HFFc6 (cell line): ENCODE measurements at places on chromosomes 16 and 17. TPM values are rescaled to one million over a fixed set of nuclear protein-coding genes. Genes with fewer than 3 reads are reported as not detected.

Gene CACNA1G
- total RNA-seq: 0.05 to 0.15 TPM (median 0.10 TPM) in 3 replicates

Gene TPSD1
- total RNA-seq: not detected in 3 replicates

Gene ARHGAP44
- total RNA-seq: 0.79 to 1.3 TPM (median 0.90 TPM) in 3 replicates

Gene NPIPB6
- total RNA-seq: 0.52 to 0.75 TPM (median 0.62 TPM) in 3 replicates

Gene HOXB2
- total RNA-seq: not detected in 3 replicates

Gene ZP2
- total RNA-seq: not detected in 3 replicates

Gene CLDN9
- 0.11 TPM in 1 of 3 replicates, not detected in the others for total RNA-seq

DNA sequence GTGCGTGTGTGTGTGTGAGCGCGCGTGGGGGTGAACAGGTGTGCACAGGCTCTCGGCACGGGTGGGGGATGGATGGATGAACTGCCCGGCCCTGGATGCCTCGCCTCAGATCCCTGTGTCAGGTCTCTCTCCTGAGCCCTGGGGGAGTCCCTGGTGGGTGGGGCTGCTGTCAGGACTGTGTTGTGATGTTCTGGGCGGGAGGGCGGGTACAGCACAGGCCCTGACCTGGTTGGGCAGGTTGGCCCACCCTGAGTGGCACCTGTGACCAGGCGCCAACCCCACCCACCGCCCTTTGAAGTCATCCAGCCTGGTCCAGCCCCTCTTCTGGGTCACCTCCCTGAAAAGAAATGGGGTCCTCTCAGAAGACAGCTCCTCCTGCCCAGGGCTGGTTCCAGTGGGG, 41.6 kb upstream of the TAC4 start:
- no peaks in the 10 kb centered on the region for H3K4me1 ChIP-seq
- H3K4me3 ChIP-seq: no peak overlapping the region
- no peak for DNase-seq

GRCh38 chr17:60695960-60696359, 18.3 kb downstream of the BCAS3 start:
- peaks cover 10% of the 10 kb centered on the region; the same call in 1 of the 2 replicates for H3K36me3 ChIP-seq
- H3K27ac ChIP-seq: peak overlapping the region; percentile 55
- no peak overlapping the region for H3K4me3 ChIP-seq
- peaks cover 18% of the 10 kb centered on the region for H3K4me1 ChIP-seq
- peak; percentile 37 for DNase-seq

DNA sequence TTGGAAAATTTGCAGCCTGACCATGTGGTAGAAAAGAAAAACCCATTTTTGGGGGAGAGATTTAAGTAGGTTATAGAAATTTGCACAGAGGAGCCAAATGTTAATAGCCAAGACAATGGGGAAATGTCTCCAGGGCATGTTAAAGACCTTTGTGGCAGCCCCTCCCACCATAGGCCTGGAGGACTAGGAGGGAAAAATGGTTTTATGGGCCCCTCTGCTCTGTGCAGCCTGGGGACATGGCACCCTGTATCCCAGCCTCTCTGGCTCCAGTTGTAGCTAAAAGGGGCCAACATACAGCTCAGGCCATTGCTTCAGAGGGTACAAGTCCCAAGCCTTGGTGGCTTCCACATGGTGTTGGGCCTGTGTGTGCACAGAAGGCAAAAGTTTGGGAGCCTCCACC, 245.9 kb upstream of the AXIN2 start:
- no peak overlapping the region for H3K4me3 ChIP-seq
- DNase-seq: no peak
- peaks cover 26% of the 10 kb centered on the region for H3K36me3 ChIP-seq
- no peak overlapping the region for H3K27ac ChIP-seq

GRCh38 chr16:68599586-68599985, 45.5 kb upstream of the CDH3 start:
- peaks cover 15% of the 10 kb centered on the region; the same call in 1 of the 2 replicates for H3K27me3 ChIP-seq
- no peak overlapping the region for H3K4me3 ChIP-seq
- DNase-seq: no peak
- H3K4me1 ChIP-seq: no peaks in the 10 kb centered on the region
- H3K36me3 ChIP-seq: no peaks in the 10 kb centered on the region

GRCh38 chr17:79832218-79833109, 6.8 kb downstream of the CBX4 start:
- H3K36me3 ChIP-seq: peaks cover 5% of the 10 kb centered on the region
- DNase-seq: no peak
- H3K27ac ChIP-seq: no peak overlapping the region
- H3K27me3 ChIP-seq: peaks cover 4% of the 10 kb centered on the region
- peaks cover 6% of the 10 kb centered on the region; the same call in 1 of the 2 replicates for H3K4me1 ChIP-seq
- no peak overlapping the region for H3K4me3 ChIP-seq

DNA sequence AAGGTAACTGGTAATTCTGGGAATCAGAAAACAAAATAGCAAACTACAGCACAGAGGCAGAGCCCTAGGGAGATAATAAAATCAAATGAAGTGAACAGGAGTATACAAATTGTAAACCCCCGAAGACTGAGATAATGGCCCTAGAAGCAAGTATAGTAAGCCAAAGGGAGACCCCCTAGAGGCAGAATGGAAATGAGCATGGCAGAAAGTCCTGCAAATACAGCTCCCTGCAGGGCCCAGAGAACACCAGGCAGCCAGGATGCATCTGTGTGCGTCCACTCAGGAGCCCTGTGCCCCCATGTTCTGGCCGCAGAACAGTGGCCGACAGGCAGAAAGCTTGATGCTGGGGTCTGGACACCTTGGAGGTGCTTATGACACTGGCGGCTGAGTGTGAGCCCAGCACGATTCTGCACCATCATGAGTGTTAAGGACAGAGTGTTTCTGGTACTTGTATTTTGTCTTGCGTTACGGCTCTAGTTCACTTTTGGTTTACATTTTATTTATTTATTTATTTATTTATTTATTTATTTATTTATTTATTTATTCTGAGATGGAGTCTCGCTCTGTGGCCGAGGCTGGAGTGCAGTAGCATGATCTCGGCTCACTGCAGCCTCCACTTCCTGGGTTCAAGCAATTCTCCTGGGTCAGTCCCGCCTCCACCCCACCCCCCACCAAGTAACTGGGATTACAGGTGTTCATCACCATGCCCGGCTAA, 48.7 kb downstream of the RGS9 start:
- H3K27ac ChIP-seq: no peak overlapping the region
- H3K27me3 ChIP-seq: peaks cover 4% of the 10 kb centered on the region; the same call in 1 of the 2 replicates
- no peaks in the 10 kb centered on the region for H3K36me3 ChIP-seq
- H3K4me3 ChIP-seq: no peak overlapping the region
- H3K4me1 ChIP-seq: peaks cover 51% of the 10 kb centered on the region

- no peak for DNase-seq
- no peak overlapping the region for H3K4me3 ChIP-seq
- peaks cover 24% of the 10 kb centered on the region for H3K4me1 ChIP-seq
- H3K27me3 ChIP-seq: peaks cover 17% of the 10 kb centered on the region
- H3K27ac ChIP-seq: no peak overlapping the region
- H3K36me3 ChIP-seq: no peaks in the 10 kb centered on the region
Observed at GRCh38 chr16:58026139-58026704, 668 bp downstream of the MMP15 start.

DNA sequence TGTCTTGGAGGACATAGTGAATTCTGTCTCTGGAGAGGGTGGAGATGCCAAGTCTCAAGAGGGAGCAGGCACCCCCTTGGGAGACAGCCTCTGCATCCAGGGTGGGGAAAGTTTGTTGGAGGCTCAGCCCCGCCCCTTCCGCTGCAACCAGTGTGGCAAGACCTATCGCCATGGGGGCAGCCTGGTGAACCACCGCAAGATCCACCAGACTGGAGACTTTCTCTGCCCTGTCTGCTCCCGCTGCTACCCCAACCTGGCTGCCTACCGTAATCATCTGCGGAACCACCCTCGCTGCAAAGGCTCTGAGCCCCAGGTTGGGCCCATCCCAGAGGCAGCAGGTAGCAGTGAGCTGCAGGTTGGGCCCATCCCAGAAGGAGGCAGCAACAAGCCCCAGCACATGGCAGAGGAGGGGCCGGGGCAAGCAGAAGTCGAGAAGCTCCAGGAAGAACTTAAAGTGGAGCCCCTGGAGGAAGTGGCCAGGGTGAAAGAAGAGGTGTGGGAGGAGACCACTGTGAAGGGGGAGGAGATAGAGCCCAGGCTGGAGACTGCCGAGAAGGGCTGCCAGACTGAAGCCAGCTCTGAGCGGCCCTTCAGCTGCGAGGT, 5.2 kb downstream of the ZNF646 start:
- no peaks in the 10 kb centered on the region for H3K27me3 ChIP-seq
- H3K4me1 ChIP-seq: peaks cover 14% of the 10 kb centered on the region
- H3K27ac ChIP-seq: no peak overlapping the region
- peaks cover 17% of the 10 kb centered on the region for H3K36me3 ChIP-seq

- no peak overlapping the region; the same call in 1 of the 2 replicates for H3K27ac ChIP-seq
- no peaks in the 10 kb centered on the region for H3K27me3 ChIP-seq
- H3K36me3 ChIP-seq: no peaks in the 10 kb centered on the region
- DNase-seq: no peak
- no peak overlapping the region for H3K4me3 ChIP-seq
- peaks cover 42% of the 10 kb centered on the region for H3K4me1 ChIP-seq
Observed at GRCh38 chr17:68710976-68711375, 109.8 kb upstream of the FAM20A start.

DNA sequence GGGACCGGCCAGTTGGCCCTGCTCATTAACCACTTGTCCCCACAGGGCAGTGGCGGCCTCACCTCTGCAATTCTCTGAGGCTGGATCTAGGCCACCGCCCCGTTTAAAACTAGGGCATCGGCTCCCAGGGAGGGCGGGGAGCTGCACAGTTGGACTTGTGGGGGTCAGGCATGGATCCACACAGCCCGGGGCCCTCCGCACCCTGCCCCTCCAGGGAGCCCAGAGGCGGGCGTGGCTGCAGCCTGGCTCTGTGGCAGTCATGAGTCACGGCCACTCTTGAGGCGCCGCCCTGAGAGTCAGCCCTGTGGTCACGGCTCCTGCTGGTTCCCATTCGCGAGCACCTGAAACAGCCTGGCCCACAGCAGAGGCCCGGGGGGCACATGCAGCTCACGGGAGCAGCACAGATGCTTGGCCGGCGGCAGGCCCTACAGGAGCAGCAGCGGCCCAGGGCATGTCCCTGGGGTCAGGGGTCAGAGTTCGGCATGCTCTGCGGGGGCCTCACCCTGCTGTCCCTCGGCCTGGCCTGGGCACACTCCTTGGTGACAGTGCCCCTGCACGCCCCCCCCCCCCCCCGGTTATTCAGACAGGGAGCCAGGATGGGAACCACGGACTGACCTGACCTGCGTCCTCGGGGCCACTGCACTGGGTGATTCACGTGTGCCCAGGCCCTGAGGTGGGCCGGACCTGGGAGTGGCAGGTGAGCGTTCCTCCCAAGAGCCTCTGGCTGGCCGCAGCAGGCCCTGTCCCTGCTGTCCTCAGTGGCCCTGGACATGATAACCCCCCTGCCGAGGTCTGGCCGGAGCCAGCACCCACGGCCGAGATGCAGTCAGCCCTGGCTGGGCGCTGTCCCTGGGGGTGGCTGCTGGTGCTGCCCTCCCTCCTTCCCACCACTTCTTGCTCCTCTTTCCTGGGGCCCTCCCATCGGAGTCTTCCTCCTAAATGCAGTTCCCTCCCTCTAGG, 8.2 kb downstream of the CAPN15 start:
- no peaks in the 10 kb centered on the region for H3K36me3 ChIP-seq
- DNase-seq: peak; percentile 57
- peak overlapping the region; percentile 72; the same call in 1 of the 2 replicates for H3K27ac ChIP-seq

DNA sequence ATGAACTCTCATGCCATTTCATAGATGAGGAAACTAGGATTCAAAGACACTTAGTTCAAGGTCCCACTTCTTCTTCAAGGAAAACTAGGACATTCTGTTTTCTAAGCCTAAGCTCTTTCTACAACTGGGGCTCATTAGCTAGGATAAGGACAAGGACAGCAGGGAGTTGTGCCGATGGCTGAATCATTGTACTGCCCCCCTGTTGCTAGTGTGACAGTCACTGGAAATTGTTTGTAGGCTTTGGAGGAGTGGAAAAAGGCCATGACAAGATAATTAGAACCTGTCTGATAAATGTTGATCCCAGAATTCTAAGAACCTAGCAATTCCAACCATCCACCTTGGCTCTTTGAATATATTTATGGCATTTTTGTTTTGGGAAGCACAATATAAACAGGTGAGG, 445.7 kb downstream of the CDH8 start:
- no peak for DNase-seq
- H3K27me3 ChIP-seq: 0 out of 2 replicates have a peak, but pooled peaks cover 2% of the 10 kb centered on the region
- H3K4me1 ChIP-seq: no peaks in the 10 kb centered on the region
- no peaks in the 10 kb centered on the region for H3K36me3 ChIP-seq

DNA sequence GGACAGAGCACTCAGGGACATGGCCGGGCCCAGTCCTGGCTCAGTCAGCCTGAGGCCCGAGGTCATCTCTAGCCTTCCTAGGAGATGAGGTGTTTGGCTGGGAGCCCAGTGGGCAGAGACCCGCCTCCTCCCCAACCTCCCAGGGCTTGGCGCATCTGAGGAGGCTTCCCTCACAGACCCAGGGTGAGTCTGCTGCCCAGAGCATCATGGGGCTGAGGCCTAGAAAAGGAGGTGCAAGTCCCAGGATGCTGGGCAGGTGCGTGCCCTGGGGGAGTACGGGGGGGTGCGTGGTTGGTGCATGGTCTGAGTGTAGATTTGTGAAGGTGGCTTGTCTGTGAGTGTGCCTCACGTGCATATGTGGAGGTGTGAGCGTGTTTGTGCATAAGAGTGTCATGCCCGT, 4.7 kb downstream of the PDE6G start:
- DNase-seq: peak; percentile 84
- peaks cover 19% of the 10 kb centered on the region for H3K27me3 ChIP-seq
- peaks cover 9% of the 10 kb centered on the region for H3K4me1 ChIP-seq
- peak overlapping the region; percentile 18 for H3K27ac ChIP-seq
- peak overlapping the region; percentile 5; the same call in 1 of the 2 replicates for H3K4me3 ChIP-seq
- peaks cover 4% of the 10 kb centered on the region; the same call in 1 of the 2 replicates for H3K36me3 ChIP-seq

DNA sequence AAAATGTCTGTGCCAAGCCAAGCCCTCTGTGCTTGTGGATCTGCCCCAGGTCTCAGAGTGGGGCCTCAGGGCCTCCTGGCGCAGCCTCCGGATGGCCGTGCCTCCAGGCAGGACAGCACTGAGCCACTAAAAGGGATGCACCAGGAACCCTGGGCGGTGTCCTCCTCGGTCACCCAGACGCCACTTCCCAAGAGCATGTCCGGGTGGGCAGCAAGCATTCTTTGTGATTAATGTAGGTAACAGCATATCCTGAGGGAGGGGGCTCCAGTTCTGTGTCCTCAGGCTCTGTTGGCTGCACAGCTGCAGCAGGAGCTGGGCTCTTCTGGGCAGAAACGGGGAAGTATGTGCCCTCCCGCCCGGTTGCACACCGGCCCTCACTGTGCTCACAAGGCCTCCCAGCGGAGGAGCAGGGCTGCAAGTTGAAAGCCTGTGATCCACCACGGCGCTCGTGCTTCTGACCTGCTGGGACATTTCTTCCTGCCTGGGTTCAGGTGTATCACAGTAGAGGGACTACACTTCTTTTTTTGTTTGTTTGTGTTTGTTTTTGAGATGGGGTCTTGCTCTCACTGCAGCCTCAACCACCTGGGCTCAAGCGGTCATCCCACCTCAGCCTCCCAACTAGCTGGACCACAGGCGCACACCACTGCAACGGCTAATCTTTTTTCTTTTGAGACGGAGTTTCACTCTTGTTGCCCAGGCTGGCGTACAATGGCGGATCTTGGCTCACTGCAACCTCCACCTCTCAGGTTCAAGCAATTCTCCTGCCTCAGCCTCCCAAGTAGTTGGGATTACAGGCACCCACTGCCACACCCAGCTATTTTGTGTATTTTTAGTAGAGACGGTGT, 37.9 kb upstream of the CHMP6 start:
- no peaks in the 10 kb centered on the region for H3K36me3 ChIP-seq
- no peaks in the 10 kb centered on the region for H3K4me1 ChIP-seq
- H3K27ac ChIP-seq: no peak overlapping the region
- no peak overlapping the region for H3K4me3 ChIP-seq
- DNase-seq: no peak
